EL (cell line): ENCODE measurements at places on chromosomes 7 and 10.
A peak's percentile ranks its signal among the peaks of the same experiment; 100 is the strongest.

- peak; percentile 98 for DNase-seq
Observed at GRCh38 chr7:27185013-27185853, at the start of gene HOXA11. Gene HOXA11, minus strand, starts transcription at chr7:27185232. Its CDS starts 88 bp downstream, at chr7:27185144.

GRCh38 chr10:10513898-10514297 lies 503.8 kb upstream of the CELF2 start:
- no peak for DNase-seq

- DNase-seq: no peak
Observed at GRCh38 chr10:133276435-133277201, at the start of gene ADAM8. Gene ADAM8, minus strand, starts transcription at chr10:133276868. Its CDS starts 51 bp downstream, at chr10:133276817.

GRCh38 chr7:75689246-75690099 lies 49.3 kb downstream of the HIP1 start:
- DNase-seq: no peak

DNA sequence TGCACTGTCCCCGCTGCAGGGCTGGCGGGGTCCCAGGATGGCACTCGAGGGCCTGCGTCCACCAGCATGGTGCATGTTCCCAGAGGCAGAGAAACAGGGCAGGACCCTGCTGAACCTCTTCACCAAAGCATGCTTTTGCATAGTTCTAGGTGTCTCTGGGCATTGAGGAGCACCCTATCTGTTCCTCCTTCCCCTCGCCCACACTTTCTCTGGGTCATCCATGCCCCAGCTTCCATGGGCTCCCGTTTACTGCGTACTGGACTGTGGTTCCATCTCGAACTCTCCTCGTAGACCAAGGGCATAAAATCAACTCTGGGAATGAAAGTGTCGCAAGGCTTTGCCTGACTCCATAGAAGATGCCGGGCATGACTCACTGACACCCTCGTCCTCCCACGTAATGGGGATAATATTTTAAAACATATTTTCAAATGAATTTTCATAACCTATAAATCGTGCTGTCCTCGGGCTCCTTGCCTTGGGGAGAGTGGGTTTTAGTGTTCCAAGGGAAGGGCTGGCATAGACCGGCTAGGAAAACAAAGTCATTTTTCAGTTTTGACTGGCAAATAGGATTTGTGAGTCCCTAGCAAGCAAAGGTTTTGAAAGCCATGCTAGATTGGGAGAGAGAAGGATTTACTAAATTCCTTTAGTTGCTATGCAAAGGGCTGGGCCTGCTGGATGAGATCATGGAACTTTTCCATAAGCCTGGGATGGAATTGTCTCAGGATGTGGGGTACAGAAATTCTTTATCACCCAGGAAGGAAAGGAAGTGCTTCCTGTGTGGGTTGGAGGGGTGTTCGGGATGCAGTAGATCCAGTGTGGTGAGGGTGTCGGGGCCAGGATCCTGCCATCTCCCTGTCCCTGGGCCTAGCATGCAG lies 498.7 kb upstream of the MKI67 start:
- DNase-seq: no peak
